A172 (cell line): ENCODE measurements at places on chromosomes 5 and 9. TPM values are rescaled to one million over a fixed set of nuclear protein-coding genes. Genes with fewer than 3 reads are reported as not detected.

Gene SLC6A19
- total RNA-seq = not detected in 2 replicates

DNA sequence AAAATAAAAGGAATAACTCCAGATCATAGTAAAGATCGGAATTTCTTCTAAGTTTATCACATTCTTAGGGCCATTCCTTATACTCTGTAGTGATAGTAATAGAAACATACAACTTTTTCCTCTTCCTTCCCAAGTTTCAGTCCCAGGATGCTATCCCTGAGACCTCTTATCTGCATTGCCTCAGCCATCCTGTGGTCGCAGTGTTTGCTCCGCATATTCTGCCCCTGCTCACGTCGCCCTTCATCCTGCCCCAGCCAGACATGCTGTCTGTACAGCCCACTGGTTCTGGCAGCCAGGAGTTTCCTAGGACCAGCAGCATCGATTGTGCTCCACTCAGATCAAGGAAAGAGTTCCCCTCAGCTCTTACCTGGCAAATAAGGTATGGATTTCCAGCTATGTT is 132.7 kb upstream of the ERCC6L2 start:
- DNase-seq = no peak

DNA sequence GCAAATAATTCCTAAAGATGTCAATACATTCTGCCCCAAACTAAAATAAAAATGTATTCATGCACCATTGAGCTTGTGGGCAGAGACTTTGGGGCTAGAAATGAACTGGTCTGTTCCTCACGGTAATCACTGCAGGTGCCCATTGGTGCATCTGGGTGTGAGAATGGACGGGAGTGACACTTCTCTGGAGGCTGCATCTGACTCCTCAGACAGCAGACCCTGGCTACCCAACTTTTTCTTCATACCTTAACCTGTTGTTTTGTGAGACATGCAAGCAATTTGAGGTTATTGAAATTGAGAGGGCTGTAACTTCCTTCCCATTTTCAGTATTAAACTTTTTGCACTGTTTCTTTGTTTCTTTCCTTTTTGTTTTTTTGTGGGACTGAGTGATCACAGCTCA is 333.4 kb downstream of the ICE1 start:
- DNase-seq = no peak

DNA sequence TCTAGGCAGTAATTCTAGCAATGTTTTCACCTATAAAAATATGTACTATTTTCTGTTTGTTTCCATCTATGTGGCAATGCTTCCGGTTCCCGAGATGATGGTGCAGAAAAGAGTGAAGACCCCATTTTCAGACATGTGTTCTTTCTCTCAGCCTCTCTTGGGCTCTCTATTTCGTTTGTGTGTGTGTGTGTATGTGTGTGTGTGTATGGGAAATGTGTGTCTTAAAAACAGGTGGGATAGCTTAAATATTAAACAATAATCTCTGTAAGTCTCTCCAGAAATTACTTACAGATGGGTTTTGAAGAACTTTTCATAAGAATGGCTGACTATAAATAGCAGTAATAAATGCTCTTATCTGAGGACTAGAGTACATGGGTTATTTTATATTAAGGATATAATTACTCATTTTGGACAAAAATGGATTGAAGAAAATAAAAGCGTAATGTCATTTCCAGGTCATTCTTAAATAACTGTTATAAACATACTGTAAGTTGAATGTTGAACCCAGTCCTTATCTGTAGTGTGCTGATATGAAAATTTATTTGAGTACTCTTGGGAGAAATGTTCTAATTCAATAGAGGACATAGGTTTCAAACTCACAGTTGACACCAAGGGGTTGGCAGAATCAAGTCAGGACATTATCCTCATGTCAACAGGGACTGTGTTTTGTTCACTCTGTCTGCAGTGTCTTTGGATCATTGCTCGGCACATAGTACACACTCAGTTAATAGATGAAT is 31.1 kb downstream of the PCSK5 start:
- DNase-seq = no peak

DNA sequence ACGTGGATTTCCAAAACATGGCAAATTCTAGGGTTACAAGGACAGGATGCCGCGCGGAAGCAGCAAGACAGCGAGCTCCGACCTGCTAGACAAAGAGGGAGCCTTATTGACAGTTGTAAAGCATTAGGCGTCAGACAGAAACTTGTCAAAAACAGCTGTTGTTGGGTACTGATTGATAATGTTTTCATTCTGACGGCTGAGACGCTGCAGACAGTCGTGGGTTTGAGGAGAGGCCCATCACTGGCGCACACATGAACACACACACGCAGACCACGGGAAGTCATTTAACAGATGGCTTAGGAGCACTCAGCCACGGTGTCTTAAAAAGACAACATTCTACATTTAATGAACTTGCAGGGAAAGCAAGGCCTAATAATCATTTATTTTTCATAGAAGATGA is 324.0 kb downstream of the NDUFS4 start:
- no peak for DNase-seq

DNA sequence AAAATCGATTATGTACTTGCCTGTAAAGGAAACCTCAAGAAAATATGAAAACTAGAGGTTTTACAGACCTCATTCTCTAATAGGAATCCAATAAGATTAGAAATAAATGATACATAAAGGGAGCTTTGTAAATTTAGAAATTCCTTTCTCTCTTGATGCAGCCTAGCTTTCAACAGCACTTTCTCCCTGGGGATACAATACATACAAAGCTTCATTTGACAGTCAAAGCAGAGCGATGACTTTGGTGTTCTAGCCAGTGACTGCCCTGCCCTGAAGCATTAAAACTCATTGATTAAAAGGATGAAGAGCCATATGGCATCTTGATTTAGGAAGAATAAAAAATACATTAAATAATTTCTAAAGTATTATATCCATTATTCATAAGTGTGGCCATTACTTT is 46.3 kb upstream of the GLIS3 start:
- DNase-seq = no peak

GRCh38 chr5:180241600-180241999 is 32.6 kb upstream of the RASGEF1C start:
- DNase-seq = no peak
